ENCODE measurements at places on chromosomes 4 and X.

DNA sequence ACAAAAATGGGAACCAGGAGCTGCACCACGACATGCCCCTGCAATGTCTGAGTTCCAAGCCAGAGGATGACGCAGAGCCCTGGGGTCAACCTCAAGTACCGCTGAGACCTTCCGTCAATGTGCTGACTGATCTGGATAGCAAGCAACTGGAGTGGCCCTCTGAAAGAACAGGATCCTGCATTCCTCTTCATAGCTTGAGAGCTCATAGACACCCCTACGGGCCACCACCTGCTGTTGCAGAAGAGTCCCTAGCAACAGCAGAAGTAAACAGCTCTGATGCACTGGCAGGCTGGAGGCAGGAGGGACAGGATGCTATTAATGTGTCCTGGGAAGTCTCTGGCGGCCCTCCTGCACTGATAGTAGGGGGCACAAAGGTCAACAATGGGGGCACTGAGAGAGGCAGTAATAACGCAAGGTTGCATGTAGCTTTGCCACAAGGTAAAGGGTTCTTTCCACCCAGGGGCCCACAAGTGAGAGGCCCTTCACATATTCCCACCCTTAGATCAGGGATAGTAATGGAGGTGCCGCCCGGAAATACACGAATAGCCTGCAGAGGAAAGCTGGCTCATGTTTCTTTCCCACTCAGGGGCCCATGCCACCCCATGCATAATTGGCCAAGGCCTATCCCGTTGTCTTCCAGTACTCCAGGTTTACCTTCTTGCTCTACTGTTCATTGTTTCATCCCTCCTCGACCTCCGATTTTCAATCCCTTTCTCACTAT lies 1.3 kb downstream of the PRR32 start:
- no peak for DNase-seq

GRCh38 chr4:150355858-150356455 lies 226.0 kb upstream of the MAB21L2 start:
- DNase-seq = no peak

DNA sequence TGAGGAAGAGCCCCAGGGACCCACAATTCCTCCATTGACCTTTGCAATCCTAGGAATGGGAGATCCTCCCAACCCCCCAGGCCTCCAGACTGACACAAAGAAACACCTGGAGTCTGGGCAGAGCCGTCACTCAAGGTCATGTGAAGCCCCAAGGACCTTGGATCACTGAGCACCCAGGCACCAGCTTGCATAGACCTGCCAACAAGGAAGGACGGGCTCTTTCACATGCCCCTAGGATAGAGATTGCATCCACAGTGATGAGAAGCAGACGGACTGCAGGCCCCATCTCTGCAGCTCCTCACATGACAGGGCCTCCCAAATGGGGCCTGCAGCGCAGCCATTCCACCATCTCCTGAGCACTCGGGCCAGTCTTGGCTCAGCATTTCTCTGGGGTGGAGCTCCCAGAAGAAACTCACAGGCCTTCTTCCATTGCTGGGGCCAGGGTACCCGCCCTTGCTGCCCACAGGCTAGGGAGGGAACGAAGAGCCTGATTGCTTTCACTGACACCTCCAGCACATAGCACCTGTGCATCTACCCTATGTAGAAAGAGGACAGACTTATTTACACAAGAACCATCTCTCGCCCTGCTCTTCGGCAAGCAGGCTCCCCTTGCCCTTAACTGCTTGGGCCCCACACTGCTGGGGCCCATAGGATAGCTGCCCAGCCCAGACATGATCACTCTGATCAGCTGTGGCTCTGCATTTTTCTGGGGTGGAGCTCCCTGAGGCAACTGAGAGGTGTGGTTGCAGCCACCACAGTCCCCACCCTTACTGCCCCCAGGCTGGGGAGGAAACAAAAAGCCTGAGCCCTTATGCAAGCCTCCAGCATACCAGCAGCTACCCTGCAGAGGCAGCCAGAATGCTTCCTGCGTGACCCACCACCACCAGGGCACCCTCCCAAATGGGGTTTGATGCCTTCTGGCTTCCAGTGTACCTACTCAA lies 185.7 kb upstream of the ZCCHC13 start:
- DNase-seq = no peak

- no peak for DNase-seq
Observed at GRCh38 chr4:4825431-4825830, 34.0 kb upstream of the MSX1 start.

GRCh38 chr4:155270671-155271070 lies 62.2 kb downstream of the NPY2R start:
- no peak for DNase-seq

DNA sequence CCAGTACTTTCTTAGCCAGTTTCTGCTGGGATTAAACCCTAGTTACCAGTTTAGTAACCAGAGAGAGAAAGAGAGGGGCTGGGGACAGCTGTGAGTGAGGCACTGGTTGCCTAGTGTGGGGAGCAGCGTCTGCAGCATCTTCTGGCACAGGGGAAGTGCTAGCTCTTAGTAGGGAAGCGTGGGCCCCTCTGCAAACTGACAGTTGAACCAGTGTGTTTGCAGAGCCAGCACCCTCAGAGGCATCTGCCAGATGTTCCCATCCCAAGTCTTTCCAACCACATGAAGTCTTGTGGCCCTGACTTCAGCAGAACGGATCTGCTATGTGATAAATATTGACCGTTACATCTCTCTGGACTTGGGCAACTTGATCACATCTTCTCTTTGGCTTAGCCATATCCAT lies 15.0 kb downstream of the RBMX2 start:
- DNase-seq = no peak

GRCh38 chr4:184731056-184731455 lies 2.8 kb downstream of the CENPU start:
- no peak for DNase-seq

DNA sequence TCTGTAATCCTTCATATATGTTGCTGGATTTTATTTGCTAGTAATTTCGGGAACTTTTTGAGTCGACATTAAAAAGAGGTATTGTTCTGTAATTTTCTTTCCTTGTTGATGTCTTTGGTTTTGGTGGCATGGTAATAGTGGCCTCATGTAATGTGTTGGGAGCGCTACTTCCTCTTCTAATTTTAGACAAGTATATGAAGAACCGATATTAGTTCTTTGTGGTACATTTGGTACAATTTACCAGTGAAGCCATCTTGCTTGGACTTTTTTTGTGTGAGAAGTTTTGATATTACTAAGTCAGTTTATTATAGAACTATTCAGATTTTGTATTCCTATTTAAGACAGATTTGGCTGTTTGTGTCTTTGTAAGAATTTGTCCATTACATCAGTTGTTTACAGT lies 669.2 kb upstream of the AADAT start:
- DNase-seq = no peak

DNA sequence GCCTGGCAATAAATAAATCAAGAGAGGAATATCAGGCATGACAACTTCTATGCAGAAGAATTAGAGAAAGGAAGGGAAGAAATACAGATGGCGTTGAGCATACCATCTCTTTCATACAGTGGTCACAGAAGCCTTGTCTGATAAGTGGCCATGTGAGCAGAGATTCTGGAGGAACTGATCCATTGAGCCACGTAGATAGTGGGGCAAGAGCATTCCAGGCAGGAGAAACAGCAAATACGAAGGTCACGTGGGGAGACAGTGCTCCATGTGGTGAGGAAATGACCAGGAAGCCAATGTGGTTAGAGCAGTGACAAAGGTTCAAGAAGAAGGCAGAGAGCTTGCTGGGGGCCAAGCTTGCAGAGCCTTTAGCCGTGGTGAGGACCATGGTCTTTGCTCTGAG lies 226.7 kb upstream of the NOCT start:
- DNase-seq = no peak

DNA sequence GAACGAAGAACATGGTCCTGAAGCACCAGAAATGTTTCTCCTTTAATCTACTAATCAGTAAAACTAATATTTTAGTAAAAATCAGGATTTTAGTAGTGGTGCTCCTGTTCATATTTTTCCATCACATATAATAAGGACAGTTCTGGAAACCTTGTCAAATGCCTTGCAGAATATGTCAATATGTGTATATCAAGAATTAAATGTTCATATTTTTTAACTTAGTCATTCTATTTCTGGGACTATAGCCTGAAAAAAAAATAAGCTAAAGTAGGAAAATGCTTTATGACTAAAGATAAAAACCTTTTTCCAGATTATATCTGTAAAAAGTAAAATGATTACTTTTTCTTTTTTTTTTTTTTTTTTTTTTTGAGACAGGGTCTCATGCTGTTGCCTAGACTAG lies 65.1 kb downstream of the MAB21L2 start:
- DNase-seq = no peak

GRCh38 chr4:187390646-187391045 lies 604.9 kb upstream of the ZFP42 start:
- DNase-seq = no peak

DNA sequence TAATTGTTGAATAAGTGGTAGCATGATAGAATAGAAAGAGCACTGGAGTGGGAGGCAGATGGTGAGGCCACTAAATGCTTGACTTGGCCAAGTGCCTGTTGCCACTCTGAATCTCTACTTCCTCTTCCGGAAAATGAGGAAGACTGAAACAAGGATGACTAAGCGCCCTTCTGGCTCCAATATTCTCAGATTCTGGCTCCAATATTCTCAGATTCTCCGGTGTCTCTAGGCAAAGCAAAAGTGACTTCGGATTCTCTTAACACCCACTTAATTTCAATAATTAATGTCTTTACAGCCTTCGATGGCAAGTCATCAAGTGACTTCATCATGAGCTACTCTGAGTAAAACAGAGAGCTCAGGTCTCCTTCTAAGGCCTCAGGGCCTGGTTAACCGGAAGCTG lies 402.2 kb upstream of the FGF13 start:
- no peak for DNase-seq

DNA sequence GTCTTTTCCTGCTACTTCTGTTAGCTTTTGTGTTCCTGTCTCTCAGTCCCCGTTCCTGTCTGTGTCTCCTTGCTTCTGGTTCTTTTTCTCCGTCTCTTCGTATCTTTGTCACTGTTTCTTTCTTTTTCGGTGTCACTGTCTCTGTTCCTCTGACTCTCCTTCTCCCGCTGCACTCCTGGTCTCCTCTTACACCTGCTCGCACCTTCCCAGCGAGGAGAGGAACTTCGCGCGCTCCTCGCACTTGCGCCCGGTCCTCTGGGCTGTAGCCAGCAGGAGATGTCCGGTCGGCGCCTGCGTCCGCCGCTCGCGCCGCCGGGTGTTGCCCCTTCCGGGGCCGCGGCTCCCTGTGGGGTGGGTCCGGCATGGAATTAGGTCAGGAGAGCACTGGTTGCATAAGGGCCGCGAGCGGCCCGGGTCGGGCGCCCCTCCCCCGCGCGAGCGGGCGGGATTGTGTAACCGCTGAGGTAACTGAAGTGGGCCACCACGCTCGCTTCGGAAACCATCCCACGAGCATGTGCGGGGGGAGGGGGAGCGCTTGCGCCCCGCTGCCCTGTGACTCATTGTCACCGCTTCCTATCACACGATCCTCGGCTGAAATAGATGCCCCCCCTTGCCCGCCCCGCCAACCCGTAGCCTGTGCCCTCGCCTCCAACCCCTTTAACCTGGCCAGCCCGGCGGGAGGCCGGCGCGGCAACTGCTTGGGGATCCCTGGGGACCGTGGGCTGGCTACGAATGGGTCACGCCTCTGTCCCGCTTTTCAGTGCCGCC lies 1.6 kb downstream of the LONRF3 start:
- peak; percentile 30 for DNase-seq

- no peak for DNase-seq
Observed at GRCh38 chr4:78602334-78602733, 50.8 kb downstream of the ANXA3 start.

GRCh38 chr4:1571165-1572009 lies 112.7 kb downstream of the FAM53A start:
- no peak for DNase-seq

DNA sequence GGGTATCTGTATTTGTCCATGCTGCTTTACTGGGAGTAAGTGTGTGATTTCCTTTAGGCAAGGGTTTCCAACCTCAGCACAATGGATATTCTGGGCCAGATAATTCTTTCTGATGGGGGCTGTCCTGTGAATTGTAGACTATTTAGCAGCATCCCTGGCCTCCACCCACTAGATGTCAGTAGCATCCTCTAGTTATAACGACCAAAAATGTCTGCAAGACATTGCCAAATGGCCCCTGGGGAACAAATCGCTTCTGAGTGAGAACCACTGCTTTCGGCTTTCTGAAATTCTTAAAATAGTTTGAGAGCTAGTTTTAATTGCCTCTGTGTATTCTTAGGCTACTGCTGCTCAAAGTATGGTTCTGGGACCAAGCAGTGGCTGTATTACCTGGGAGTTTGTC lies 81.2 kb upstream of the GPM6B start:
- DNase-seq = no peak

GRCh38 chr4:3372264-3372932 lies 69.4 kb upstream of the HGFAC start:
- DNase-seq = no peak

- DNase-seq = no peak
Observed at GRCh38 chr4:141657550-141658250, 21.3 kb downstream of the IL15 start.

DNA sequence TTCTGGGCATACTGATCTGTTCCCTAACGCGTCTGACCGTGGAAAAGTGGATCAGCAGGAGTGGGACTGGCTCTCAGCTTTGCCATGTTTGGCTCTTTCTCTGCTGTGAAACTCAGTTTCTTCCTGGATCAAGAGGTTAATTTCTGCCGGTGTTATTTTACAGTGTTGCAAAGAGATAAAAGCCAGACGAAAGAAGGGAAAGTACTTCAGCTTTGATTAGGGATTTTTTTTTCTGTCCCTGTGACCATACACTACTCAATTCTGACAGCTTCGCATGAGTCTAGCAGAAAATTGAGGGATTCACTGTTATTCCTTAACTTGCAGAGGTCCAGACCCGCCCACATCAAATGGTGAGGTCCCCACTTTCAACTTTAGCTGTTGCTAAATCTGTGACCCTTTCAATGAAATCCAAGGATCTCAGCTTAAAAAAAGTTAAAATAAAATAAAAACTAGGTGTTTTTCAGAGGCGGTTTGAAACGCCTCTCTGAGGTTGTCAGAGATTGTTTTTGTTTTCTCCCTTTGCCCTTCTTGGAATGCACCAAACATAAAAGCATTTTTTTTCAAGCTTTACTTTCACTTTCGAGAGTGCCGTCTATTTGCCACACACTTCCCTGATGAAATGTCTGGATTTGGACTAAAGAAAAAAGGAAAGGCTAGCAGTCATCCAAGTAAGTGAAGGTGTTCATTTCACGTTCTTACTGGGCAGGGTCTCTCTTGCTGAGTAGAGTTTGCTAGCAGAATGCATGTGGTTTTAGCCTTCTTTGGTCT lies at the start of gene TLR3:
Gene TLR3, plus strand, starts transcription at position 576 of the 768 bp plus-strand sequence. CDS start 7,464 bp downstream, outside the sequence.
- DNase-seq = no peak

DNA sequence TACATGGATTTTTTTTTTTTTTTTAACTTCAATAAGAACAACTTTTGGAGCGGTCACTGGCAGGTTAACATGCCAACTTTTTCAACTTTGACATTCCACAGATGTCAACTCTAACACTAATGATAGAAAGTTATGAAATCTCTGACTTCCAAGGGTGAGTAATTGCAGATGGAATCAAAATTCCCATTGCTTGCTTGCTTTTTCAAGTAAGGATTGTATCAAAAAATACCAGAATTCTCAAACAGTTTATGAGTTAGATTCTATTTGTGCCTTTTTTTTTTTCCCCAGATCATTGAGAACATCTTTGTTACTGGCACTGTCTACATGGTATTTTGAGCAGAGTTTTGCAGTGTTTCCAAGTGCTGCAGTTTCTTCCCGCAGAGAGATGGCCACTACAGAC lies 50.3 kb upstream of the OTUD4 start:
- DNase-seq = no peak

Measured in activated CD8-positive, alpha-beta memory T cell treated with anti-CD3 and anti-CD28 coated beads for 1 hour (primary cell).